ENCODE measurements at places on chromosomes 13 and 19. TPM values are rescaled to one million over a fixed set of nuclear protein-coding genes. Genes with fewer than 3 reads are reported as not detected.

DNA sequence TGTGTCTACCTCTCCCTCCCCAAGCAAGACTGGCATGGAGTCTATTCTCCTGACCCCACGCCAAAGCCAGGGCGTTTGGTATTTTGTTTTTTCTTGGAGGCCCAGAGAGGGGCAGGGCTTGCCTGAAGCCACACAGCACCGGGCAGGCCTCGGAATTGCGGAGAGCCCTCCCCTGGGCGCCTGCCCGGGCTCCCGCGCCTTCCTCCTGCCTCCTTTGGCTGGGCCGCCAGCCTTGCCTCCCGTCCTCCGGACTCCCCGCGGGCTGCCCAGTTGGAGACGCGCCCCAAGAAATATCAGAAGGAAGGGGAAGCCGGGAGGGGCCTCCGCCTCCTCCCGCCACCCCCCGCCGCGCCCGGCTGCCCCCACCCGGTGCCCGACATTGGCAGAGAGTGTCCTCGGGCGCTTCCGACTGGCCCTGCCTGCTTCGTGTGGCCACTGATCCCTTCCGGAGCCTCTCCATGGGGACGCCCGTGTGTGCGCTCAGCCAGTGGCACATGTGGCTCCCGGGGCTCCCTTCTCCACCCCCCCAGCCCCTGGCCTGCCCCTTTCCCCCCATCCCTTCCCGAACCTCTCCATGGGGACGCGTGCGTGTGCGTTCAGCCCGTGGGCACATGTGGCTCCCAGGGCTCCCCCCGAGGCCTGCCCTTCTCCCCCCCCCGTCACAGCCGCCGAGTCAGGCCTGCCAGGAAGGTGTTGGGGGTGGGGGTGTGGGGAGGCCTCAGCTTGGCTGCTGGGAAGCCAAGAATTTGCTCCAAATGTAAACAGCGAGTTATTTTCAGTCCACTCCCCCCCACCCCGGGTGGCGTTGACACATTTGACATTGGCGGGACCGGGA lies 37.3 kb downstream of the NFIC start:
- peak; percentile 93 for DNase-seq

- DNase-seq = no peak
Observed at GRCh38 chr13:73303851-73304250, 245.0 kb downstream of the KLF5 start.

- DNase-seq = no peak
Observed at GRCh38 chr19:50490411-50490811, 13.8 kb upstream of the GARIN5A start.

DNA sequence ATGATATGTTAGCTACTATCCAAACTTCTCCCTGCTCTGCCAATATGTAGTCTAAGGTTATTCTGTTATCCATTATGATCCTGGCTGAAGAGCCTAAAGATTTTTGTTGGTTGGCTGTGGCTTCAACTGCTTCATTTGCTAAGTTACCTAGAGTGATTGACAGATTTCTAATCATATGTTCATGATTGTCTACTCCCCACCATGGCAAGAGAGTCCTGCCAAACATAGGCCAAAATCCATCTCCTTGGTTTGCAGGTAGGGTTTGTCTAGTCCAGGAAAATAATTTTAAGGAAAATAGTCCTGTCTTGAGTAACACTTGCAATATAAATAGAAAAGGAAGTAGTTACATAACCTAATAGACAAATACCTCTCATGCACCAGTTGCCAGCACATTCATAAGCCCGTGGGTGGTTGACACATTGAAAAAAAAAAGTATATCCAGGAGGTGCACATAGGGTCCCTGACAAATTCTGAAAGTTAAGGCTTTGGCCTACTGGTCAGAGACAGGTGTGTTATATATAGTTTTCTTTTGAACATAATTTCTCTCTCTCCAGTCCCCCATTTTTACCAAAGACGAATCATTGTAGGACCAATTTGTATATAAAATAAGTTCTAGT lies 5.4 kb upstream of the CBY2 start:
- DNase-seq = no peak

GRCh38 chr19:15448778-15449619 lies 757 bp downstream of the WIZ start:
- DNase-seq = no peak

DNA sequence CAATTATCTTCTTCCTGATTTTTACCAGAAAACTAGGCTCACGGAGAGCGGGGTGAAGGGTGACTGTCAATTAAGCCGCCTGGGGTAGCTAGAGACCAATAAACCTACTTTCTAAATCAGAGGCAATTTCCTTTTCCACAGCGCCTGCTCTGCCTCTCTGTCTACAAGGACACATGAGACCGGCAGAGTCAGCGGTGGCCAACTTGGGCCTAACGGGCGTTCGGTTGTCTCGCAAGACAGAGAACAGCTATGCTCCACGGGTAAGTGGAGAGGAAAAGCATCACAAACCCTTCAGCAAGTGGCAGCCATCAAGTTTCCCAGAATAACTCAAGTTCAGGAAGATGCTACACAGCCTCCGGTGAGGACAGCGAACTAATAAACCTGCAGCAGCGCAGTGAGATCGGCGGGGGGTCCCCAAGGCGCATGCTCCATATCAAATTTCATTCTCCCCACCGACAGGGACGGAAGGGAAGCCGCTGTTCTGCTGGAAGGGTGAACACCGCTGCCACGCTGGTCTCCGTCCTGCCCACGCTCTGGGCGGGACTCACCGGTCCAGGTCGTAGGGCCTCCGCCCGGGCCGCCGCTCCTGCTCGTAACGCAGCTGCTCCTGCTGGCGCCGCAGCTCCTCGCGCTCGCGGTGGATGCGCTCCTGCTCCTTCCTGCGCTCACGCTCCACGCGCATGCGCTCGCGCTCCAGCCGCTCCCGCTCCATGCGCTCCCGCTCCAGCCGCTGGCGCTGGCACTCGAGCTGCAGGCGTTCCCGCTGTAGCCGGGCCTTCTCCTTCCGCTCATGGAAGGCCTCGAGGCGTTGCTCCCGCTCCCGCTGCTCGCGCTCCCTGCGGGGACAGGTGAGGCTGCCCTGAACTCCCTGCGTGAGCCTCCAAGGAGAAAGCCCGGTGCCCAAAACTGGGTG lies 25.8 kb upstream of the TINCR start:
- no peak for DNase-seq

- DNase-seq = no peak
Observed at GRCh38 chr13:95898256-95898655, 154.9 kb downstream of the UGGT2 start.

- no peak for DNase-seq
Observed at GRCh38 chr19:51103926-51104341, 4.3 kb downstream of the CTU1 start.

DNA sequence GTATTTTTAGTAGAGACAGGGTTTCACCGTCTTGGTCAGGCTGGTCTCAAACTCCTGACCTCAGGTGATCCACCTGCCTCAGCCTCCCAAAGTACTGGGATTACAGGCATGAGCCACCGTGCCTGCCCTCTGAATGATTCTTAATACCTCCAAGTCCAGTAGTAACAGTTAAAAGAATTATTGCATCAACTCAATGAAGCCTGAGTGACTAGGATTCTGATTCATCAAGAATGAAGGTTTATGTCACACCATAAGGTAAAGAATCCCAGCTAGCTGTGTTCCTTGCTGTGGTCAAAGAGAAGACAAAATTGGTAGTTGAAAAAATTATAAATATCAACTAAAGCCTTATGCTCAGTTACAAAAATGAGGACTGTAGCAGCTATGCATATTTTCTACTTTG lies 81.2 kb upstream of the ABCC4 start:
- DNase-seq = no peak

GRCh38 chr19:16374436-16374835 lies 49.8 kb downstream of the KLF2 start:
- DNase-seq = no peak

GRCh38 chr19:16336571-16336970 lies 11.9 kb downstream of the KLF2 start:
- DNase-seq = no peak

- DNase-seq = no peak
Observed at GRCh38 chr19:6086068-6086788, 24.1 kb downstream of the RFX2 start.

GRCh38 chr19:18176367-18177310 lies 3.0 kb downstream of the IFI30 start:
- DNase-seq = no peak

FUT6 gene
- not detected for total RNA-seq

CEACAM20 gene
- not detected for total RNA-seq

SUGT1 gene
- total RNA-seq = 57.8 TPM

ZNF665 gene
- total RNA-seq = 1.6 TPM

LMTK3 gene
- 1.1 TPM for total RNA-seq

HTR2A gene
- total RNA-seq = 0.11 TPM

Measured in left ventricle myocardium inferior (tissue), 1 donor.